ENCODE measurements at places on chromosomes 11 and 22. TPM values are rescaled to one million over a fixed set of nuclear protein-coding genes. Genes with fewer than 3 reads are reported as not detected.

DNA sequence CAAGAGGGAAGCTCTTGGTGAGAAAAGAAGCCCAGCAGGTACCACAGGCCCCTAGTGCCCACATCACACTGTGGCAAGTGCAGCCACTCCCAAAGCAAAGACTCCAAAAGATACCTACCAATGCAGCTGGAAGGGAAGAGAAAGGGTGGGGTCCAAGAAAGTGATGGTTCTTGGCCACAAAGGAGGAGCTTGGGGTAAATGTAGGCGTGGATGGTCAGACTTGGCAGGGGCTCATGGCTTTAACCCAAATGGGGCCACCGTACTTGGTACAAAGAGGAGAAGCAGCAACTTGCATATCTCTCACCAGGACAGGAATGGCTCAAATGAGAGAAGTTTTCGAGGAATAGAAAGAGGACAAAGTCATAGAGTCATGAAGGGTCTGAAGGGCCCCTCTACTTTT is 4.8 kb downstream of the MAP3K11 start:
- H3K27ac ChIP-seq, result no peak overlapping the region
- peaks cover 45% of the 10 kb centered on the region for H3K4me1 ChIP-seq
- H3K27me3 ChIP-seq, result no peaks in the 10 kb centered on the region
- no peak overlapping the region for H3K4me3 ChIP-seq
- H3K36me3 ChIP-seq, result peaks cover 75% of the 10 kb centered on the region

- H3K36me3 ChIP-seq, result no peaks in the 10 kb centered on the region
- H3K27me3 ChIP-seq, result no peaks in the 10 kb centered on the region
- no peak for DNase-seq
- H3K4me1 ChIP-seq, result no peaks in the 10 kb centered on the region
- H3K27ac ChIP-seq, result no peak overlapping the region
These were observed 563.0 kb downstream of the SOX6 start for GRCh38 chr11:15793043-15793996.

GRCh38 chr11:59403546-59403945 is 22.7 kb downstream of the OR5A2 start:
- H3K4me1 ChIP-seq, result no peaks in the 10 kb centered on the region
- H3K4me3 ChIP-seq, result no peak overlapping the region
- H3K36me3 ChIP-seq, result no peaks in the 10 kb centered on the region
- no peak for DNase-seq
- no peaks in the 10 kb centered on the region for H3K27me3 ChIP-seq

DNA sequence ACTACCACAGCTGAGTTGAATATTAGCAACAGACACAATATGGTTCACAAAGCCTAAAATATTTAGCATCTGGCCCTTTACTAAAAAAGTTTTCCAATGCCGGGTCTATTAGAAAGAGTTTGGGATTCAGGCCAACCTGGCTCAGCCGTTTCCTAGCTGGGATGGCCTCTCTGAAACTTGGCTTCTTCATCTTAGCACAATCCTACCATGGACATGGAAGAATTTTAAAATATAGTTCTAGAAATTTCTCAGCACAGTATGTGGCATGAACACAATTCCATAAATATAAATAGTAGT is 103.8 kb downstream of the RRAS2 start:
- peaks cover 36% of the 10 kb centered on the region for H3K4me1 ChIP-seq
- no peak for DNase-seq
- H3K27me3 ChIP-seq, result no peaks in the 10 kb centered on the region
- H3K4me3 ChIP-seq, result no peak overlapping the region

DNA sequence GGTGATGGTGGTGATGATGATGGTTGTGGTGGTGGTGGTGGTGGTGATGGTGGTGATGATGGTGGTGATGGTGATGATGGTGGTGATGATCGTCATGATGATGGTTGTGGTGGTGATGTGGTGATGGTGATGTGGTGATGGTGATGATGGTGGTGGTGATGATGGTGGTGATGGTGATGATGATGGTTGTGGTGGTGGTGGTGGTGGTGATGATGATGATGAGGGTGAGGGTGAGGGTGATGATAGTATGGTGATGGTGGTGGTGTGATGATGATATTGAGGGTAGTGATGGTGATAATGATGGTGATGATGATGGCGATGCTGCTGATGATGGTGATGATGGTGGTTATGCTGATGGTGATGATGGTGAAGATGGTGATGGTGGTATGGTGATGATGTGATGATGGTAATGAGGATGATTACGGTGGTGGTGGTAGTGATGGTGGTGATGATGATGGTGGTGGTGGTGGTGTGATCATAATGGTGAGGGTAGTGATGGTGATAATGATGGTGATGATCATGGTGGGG is 63.8 kb downstream of the MPPED1 start:
- no peaks in the 10 kb centered on the region for H3K27me3 ChIP-seq
- no peak overlapping the region for H3K4me3 ChIP-seq
- H3K27ac ChIP-seq, result no peak overlapping the region
- no peaks in the 10 kb centered on the region for H3K4me1 ChIP-seq
- DNase-seq, result no peak
- H3K36me3 ChIP-seq, result no peaks in the 10 kb centered on the region

P2RY2 gene
- polyA plus RNA-seq, result 4.8 TPM

CNIH2 gene
- 8.0 TPM for polyA plus RNA-seq

C11orf21 gene
- polyA plus RNA-seq, result 22.7 TPM

FAM111B gene
- polyA plus RNA-seq, result 9.9 TPM
